ENCODE measurements at places on chromosomes 5 and 9.
A peak's percentile ranks its signal among the peaks of the same experiment; 100 is the strongest.

- no peak for DNase-seq
These were observed 87.1 kb downstream of the HMHB1 start for GRCh38 chr5:143898916-143899591.

- no peak for DNase-seq
These were observed 324 bp upstream of the RGMB start for GRCh38 chr5:98773214-98773463.

- DNase-seq, result peak; percentile 9
These were observed 10.5 kb upstream of the SCGB3A1 start for GRCh38 chr5:180601591-180602480.

DNA sequence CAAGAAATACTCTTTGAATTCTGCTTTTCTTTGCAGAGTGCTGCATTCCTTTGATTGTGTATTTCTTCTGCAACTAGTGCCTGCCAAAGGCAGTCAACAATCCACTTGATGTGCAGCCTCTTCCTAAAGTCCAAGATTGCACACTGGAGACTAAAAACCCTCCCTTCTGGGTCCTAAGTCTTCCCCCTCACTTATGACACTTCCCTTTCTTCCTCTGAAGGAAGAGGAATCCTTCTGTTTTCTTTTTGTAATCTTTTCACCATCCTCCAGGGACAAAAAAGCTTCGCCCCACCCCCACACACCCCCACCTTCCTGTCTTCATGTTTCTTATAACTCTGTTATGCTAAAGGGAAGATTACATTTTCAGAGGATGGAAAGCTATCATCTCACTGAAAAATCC, 39.9 kb downstream of the WDR36 start:
- no peak for DNase-seq

- DNase-seq, result no peak
These were observed 17.6 kb downstream of the COL23A1 start for GRCh38 chr5:178572617-178573016.

DNA sequence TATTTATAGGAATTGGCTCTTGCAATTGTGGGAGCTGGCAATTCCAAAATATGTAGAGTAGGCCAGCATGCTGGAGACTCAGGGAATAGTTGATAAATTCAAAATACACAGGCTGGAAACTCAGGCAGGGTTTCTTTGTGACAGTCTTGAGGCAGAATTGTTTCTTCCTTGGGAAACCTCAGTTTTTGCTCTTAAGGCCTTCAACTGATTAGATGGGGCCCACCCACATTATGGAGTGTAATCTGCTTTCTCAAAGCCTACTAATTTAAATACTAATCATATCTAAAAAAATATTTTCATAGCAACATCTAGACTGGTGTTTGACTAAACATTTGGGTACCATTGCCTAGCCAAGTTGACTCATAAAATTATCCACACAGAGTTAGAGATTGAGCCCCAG, 27.6 kb downstream of the CWC27 start:
- no peak for DNase-seq

DNA sequence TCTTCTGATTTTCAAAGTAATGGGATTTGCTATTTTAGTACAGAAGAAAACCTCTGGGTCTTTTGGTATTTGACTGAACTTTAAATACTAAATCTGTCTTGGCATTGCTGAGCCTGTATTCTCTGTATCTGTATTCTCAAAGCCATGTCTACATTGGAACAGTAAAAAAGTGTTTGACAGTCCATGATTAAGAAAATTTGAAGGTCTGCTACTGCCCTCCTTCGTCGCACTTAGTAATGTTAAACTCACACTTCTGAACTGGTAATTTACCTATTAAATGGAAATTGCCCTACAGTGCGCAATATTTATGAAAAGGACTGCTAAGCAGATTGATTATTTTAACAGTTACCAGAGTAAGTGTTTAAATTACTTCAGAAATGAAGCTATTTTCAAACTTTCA, 165.7 kb upstream of the SMC2 start:
- DNase-seq, result no peak

- no peak for DNase-seq
These were observed 50.9 kb upstream of the STARD4 start for GRCh38 chr5:111563031-111563822.

- peak; percentile 48 for DNase-seq
These were observed 1.9 kb upstream of the PJA2 start for GRCh38 chr5:109411627-109412026.

- no peak for DNase-seq
These were observed 1.2 kb upstream of the TBCA start for GRCh38 chr5:77777281-77777892.

DNA sequence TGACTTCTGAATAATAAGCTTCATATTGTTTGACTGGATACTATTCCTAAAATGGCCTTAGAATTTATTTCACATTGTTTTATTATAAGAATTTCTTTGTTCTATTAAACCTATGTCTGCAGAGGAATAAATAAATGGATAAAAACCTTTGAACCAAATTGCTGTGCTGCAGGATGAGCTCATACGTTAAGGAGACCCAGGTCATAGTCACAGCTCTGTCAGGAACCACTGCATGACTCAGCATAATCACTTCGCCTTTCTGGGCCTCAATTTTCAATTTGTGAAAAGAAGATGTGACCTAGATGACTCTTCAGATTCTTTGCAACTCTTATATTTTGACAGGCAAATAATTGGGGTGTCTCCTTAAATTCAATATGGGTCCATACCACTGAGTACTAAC, 36.7 kb upstream of the HMHB1 start:
- DNase-seq, result peak; percentile 33

GRCh38 chr9:131658377-131659129, 81.3 kb downstream of the RAPGEF1 start:
- DNase-seq, result peak; percentile 74

GRCh38 chr5:170791325-170791954, 7.9 kb downstream of the GABRP start:
- DNase-seq, result peak; percentile 14

DNA sequence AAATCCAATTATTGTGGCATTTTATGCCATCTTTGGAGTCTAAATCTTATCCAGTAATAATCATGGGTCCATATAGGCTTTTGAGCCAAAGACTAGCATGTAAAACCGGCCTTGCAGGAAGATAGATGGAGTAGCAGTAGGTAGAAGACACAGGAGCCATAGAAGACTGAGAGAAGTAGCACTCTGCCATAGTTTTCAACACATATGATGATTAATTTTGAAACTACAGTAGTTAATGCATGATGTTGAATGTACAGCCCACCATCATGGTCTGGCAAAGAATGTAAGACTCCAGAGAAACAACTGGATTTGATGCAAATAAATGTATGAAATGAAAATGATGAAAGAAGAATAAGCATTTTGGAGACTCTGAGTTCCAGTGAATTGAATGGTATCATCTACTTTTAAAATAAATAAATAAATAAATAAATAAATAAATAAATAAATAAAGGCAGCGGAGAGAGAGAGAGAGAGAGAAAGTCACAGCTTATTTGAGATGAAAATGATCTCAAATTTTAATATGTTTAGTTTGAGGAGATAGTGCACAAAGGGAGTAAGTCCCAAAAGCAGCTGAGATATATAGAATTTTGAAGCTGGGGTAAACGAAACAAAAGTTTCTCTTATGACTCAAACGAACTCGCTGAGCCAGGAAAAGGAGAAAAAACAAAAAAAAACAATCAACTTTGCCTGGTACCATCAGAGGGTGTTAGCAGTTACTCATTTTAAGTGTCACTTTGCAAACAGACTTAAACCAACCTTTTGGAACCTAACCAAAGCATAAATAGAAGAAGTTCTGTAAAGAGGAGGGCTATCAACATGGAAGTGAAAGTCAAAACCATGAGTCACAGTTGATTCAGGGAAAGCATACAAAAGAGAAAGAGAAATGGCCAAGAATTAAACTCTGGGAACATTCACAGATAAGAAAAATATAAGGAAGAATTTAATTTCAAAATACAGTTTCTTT, 388.7 kb downstream of the CETN3 start:
- peak; percentile 21 for DNase-seq

DNA sequence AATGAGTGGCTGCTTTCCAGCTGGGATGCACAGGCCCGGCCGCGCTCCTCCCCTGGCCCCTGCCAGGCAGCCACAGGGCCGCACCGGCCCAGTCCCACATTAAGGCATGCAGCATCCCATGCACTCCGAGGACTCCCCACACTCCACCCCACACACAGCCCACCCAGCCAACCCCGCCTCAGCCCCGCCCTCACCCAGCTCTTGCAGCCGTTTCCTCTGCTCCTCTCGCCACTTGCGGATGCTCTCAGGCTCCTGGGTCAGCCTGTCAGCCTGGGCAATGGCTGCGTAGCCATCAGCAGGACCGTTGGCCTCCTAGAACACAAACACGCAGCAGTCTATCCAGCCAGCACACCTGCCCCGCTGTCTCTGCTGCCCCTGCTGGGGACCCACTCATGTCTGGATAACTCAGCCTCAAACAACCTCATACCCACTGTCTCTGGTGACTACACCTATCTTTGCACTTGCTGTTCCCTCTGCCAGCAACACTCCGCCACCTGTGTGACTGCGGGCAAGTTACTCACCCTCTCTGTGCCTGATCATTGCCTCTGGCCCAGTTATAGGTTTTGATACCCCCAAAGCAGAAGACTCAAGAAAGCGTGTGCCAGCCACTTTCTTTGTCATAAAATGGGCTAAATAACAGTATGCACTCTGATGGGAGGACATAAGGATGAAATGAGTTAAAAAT, 9.3 kb downstream of the HIGD2A start:
- no peak for DNase-seq

DNA sequence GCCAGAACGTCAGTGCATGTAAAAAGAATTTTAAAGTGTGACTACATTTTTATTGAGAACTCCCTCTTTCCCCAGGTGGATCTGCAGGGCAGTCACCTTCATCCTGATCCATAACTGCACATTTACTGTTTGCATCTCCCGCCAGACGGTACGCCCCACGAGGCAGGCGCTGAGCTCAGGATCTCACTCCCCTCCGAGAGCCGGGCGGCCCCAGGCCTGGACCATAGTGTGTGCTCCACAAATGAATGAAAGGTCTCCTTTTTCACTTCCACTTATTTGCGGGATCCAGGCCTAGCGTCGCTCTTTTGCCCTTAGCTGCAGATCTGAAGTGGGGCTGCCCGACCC, 378 bp downstream of the DROSHA start:
- DNase-seq, result peak; percentile 47

- DNase-seq, result no peak
These were observed 103.1 kb downstream of the SERINC5 start for GRCh38 chr5:80152778-80153177.

DNA sequence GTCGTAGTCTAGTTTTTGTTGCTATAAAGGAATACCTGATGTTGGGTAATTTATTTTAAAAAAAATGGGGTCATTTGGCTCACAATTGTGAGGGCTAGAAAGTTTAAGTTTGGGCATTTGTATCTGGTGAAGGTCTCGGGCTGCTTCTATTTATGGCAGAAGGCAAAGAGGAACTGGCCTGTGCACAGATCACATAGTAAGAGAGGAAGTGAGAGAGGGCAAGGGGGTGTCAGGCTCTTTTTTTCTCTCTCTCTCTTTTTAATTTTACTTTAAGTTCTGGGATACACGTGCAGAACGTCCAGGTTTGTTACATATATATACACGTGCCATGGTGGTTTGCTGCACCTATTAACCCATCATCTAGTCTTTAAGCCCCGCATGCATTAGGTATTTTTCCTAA, 453.3 kb downstream of the DIRAS2 start:
- DNase-seq, result no peak

DNA sequence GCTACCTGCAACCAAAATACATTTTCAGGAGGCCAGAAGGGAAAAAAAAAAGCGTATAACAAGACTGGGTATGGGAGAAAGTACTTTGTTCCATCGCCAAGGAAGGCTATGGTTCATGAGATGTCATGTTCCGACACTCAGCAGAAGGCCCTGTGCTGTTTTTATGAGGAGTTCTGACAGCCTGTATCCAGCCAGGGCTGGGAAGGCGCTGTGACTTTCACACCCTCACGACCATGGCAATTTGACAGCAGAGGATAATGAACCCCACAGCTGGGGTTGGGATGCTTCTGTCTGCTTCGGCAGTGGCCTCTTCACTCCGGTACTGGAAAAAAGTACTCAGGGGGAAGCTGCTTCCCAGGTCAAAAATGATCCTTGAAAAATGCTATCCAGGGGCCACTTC, 154.4 kb downstream of the PRELID2 start:
- DNase-seq, result no peak

DNA sequence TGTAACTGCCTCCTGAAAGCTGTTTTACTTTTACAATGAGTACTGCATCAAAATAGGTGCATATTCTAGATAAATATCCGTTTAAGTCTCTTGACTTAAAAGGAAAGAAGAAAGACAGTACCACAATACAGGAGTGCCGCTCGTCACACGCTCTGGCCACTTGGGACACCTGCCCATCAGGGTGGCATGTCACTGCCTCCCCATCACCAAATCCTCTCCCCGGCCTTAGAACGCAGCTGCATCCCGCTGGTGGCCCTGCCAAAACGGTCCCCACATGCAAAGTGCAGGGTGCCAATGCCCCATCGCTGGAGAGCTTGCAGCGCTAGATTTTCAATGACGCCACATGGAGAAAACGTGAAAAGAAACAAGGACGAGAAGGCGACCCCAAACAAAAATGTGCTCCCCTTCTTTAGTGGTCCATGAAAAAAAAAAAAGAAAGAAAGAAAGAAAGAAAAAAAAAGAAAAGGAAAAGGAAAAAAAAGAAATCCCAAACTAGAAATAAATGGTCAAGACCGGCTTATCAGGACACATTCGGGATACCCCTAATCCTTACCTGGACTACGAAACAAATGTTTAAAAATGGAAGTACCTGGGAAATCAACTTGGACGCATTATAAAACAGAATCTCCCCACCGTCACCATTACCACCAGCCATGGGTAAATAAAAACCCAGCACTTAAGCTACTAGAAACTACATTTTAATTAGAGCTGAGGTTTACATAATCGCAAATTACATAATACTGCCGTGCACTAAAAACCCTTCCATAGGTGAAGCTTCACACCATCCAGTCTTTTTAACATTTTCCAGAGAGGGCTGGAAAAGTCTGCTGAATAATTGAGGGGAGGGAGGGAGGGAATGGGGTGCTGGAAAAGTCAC, 1.0 kb downstream of the ANKH start:
- DNase-seq, result peak; percentile 24

- no peak for DNase-seq
These were observed 278.2 kb downstream of the BRINP1 start for GRCh38 chr9:119091074-119091473.

DNA sequence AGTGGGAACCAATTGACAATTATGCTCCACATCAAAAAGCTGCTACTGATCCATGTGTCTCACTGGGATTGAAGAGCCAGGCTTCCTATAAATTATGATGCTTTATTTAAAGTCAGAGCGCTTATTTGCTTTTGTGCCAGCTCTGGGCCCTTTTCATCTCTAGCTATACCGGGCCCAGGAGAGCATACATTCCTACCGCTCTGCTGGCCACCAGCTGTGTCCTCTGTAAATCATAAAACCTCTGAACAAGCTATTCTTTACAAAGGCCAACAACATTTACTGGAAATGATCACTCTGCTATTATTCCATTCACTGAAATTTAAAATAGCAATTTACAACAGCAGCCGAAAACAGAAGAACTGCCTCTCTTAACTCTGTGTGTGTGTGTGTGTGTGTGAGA, 86.6 kb downstream of the ZNF608 start:
- DNase-seq, result no peak
